Sigmoid colon (tissue), 7 donors: ENCODE measurements at places on chromosomes 4 and X. TPM values are rescaled to one million over a fixed set of nuclear protein-coding genes. Genes with fewer than 3 reads are reported as not detected.

DNA sequence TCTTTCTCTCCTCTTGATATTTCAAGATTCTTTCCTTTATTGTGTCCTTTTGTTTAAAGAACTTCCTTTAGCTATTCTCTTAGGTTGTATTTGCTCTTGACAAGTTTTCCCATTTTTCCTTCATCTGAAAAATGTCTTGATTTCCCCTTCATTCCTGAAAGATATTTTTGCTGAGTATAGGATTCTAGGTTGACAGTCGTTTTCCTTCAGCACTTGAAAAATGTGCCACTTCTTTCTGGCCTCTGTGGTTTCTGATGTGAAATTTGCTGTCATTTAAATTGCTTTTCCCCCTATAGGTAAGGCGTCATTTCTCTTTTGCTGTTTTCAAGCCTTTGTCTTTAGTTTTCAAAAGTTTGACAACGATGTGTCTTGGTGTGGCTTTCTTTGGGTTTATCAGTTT lies 23.3 kb upstream of the LAMTOR3 start:
- no peak overlapping the region for H3K27ac ChIP-seq
- no peak for DNase-seq
- no peaks in the 10 kb centered on the region for H3K36me3 ChIP-seq
- no peaks in the 10 kb centered on the region for H3K27me3 ChIP-seq

GRCh38 chr4:91829531-91829930 lies 474.2 kb upstream of the GRID2 start:
- no peak overlapping the region for H3K27ac ChIP-seq
- H3K27me3 ChIP-seq = no peaks in the 10 kb centered on the region
- no peaks in the 10 kb centered on the region for H3K4me1 ChIP-seq
- H3K36me3 ChIP-seq = no peaks in the 10 kb centered on the region
- DNase-seq = no peak
- H3K4me3 ChIP-seq = no peak overlapping the region

GRCh38 chr4:165766976-165767375 lies 106.1 kb upstream of the TLL1 start:
- H3K4me3 ChIP-seq = no peak overlapping the region
- no peak for DNase-seq
- no peaks in the 10 kb centered on the region for H3K4me1 ChIP-seq
- no peak overlapping the region for H3K27ac ChIP-seq
- H3K27me3 ChIP-seq = no peaks in the 10 kb centered on the region

DNA sequence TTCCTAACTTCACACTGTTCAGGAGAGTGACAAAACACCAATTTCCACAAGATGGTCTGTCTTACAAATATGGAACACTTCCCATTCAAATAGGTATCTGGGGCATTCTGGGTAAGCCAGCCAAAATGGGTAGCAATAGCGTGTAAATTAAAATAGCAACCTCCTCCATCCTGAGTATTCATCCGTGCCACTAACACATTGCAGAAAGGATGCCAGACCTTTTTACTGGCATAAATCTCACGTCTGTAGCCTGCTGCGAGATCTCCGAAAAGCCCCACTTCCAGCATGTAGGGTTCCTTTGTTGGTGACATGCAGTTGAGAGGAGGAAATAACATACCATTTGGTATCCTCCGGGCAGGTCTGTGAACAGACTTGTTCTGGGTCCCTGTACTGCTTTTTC lies 52.7 kb upstream of the RAI2 start:
- no peak overlapping the region for H3K4me3 ChIP-seq
- H3K27me3 ChIP-seq = no peaks in the 10 kb centered on the region
- DNase-seq = no peak
- no peaks in the 10 kb centered on the region for H3K36me3 ChIP-seq
- no peak overlapping the region for H3K27ac ChIP-seq

DNA sequence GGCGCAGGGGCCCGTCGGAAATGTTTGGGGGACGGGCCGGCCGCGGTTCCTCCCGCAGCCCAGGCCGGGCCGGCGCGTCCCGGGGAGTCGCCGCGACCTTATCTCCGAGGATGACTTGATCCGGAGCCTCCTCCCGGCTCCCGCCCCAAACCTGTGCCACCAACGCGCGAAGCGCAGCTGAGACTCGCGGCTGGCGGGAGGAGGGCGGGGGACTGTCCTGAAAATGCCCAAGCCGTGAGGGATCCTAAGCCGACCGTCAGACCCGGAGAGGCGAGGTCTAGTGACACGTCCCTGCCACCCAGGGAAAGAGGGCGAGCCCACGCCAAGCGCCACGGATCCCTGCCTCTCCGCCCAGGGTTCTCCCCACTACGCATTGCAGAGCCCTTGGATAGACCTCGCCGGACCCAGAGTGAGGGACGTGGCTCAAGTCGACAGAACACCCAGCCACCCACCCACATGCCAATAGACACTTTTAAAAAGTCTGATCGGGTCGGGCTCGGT lies 26.9 kb downstream of the UTP14A start:
- no peaks in the 10 kb centered on the region for H3K4me1 ChIP-seq
- peak; percentile 71 for DNase-seq
- H3K36me3 ChIP-seq = no peaks in the 10 kb centered on the region
- peak overlapping the region; percentile 57 for H3K4me3 ChIP-seq

- peaks cover 33% of the 10 kb centered on the region for H3K27me3 ChIP-seq
- H3K4me3 ChIP-seq = no peak overlapping the region
- no peak overlapping the region for H3K27ac ChIP-seq
- no peaks in the 10 kb centered on the region for H3K36me3 ChIP-seq
- H3K4me1 ChIP-seq = no peaks in the 10 kb centered on the region
- peak; percentile 62 for DNase-seq
These were observed 64.2 kb upstream of the ADRA2C start for GRCh38 chr4:3701736-3702560.

- no peak overlapping the region for H3K27ac ChIP-seq
- H3K4me1 ChIP-seq = peaks cover 8% of the 10 kb centered on the region
- no peaks in the 10 kb centered on the region for H3K36me3 ChIP-seq
- H3K27me3 ChIP-seq = no peaks in the 10 kb centered on the region
- H3K4me3 ChIP-seq = no peak overlapping the region
- no peak for DNase-seq
These were observed 12.2 kb downstream of the MTTP start for GRCh38 chr4:99586797-99587196.

- DNase-seq = no peak
- H3K36me3 ChIP-seq = no peaks in the 10 kb centered on the region
- H3K27me3 ChIP-seq = no peaks in the 10 kb centered on the region
- H3K4me3 ChIP-seq = no peak overlapping the region
These were observed 99.0 kb downstream of the AREG start for GRCh38 chr4:74543983-74544382.

DNA sequence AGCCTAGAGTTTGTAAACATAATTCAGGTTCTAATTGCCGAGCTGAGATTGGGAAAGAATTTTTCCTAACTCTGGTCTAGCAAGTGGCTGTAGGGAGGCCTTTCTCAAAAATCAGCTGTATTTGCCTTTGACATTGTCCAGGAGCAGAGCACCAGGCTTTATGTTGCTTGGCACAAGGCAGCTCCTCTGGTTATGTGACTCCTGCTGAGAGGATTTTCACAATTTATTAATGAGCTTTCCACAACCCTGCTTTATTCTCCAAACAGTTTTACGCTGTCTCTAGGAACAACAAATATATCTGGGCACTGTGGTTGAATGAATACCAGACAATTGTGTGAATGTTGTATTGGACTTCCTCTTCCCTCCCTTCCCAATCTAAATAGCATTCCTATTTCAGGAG lies 14.9 kb downstream of the LSM6 start:
- peaks cover 5% of the 10 kb centered on the region for H3K36me3 ChIP-seq
- no peak for DNase-seq
- H3K4me3 ChIP-seq = no peak overlapping the region
- H3K27me3 ChIP-seq = no peaks in the 10 kb centered on the region

Gene DGKK
- not detected for total RNA-seq

Gene DIPK2B
- total RNA-seq = 8.4 TPM

Gene S100P
- not detected for total RNA-seq

Gene PNMA6F
- not detected for total RNA-seq

Gene TTC29
- total RNA-seq = not detected
